ENCODE measurements at places on chromosomes 13 and 19. TPM values are rescaled to one million over a fixed set of nuclear protein-coding genes. Genes with fewer than 3 reads are reported as not detected.

The CSNK1A1L gene
- not detected for total RNA-seq

The MCOLN1 gene
- total RNA-seq = 10.9 TPM

The STARD13 gene
- 15.3 TPM for total RNA-seq

The OSCAR gene
- 0.65 TPM for total RNA-seq

The NTF4 gene
- total RNA-seq = not detected

The KLK14 gene
- not detected for total RNA-seq

The ZNF433 gene
- 4.7 TPM for total RNA-seq

The WASF3 gene
- 4.9 TPM for total RNA-seq

The IFI30 gene
- 60.2 TPM for total RNA-seq

The KIR2DL1 gene
- total RNA-seq = 0.17 TPM

The FAM124A gene
- total RNA-seq = 0.92 TPM

The CGB8 gene
- total RNA-seq = not detected

The THSD1 gene
- 2.8 TPM for total RNA-seq

The SDHAF1 gene
- total RNA-seq = 8.4 TPM

The COLGALT1 gene
- total RNA-seq = 32.2 TPM

The NCAN gene
- not detected for total RNA-seq
